CD4-positive, alpha-beta T cell treated with Interleukin-17A for 1 hour (primary cell): ENCODE measurements at places on chromosomes 2 and 18.
A peak's percentile ranks its signal among the peaks of the same experiment; 100 is the strongest.

GRCh38 chr18:79604205-79604912 is 75.2 kb upstream of the CTDP1 start:
- no peak for DNase-seq

- DNase-seq, result no peak
Observed at GRCh38 chr2:73000808-73001570, 70.5 kb downstream of the SFXN5 start.

GRCh38 chr2:18664421-18664820 is 75.1 kb upstream of the NT5C1B start:
- no peak for DNase-seq

DNA sequence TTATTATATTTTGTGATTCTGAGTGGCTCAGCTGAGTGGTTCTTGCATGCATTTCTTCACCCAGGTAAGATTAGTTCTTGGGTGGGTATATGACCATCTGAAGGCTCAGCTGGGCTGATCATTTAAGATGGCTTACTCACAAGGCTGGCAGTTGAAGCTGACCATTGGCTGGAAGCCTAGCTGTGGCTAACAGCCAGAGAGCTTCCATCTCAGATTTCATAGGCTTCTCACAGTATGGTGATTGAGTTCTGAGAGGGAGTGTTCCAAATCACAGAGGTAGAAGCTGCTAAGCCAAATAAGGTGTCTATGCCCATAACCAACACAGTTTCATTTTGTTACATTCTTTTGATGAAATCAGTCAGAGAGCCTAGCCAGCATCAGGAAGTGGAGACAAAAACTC is 117.4 kb upstream of the RPRM start:
- DNase-seq, result no peak

- DNase-seq, result no peak
Observed at GRCh38 chr18:49837889-49838288, 24.6 kb upstream of the ACAA2 start.

GRCh38 chr2:64273524-64274398 is 129.5 kb upstream of the PELI1 start:
- DNase-seq, result peak; percentile 29

DNA sequence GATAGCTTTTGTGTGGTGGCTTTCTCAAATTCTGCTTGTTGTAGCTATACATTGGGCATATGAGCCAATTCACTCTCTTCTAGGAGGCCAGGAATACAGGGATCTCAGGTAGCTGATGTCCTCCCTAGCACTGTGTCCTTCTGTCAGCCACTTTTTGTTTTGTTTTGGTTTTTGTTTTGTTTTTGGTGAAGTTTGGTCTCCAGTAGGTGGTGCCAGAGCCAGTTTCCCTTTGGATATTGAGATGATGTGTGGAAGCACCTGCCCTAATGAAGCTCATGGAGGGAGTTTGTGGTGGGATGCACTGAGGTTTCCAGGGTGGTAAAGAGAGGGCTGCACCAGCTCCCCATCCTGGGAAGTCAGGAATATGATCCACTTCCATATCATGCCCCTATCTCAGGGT is 100.5 kb upstream of the VWC2L start:
- no peak for DNase-seq

DNA sequence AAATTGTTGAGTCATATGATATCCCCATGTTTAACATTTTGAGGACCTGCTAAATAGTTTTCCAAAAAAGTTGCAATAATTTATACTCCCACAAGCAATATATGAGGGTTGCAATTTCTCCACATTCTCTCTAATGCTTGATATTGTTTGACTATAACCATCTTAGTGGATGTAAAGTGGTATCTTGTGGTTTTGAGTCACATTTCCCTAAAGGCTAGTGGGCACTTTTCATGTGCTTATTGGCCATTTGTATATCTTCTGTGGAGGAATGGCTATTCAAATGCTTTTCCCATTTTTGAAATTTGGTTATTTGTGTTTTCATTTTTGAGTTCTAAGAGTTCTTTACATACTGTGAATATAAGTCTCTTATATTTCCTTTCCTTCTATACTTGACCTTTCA is 82.7 kb downstream of the SCG2 start:
- no peak for DNase-seq

DNA sequence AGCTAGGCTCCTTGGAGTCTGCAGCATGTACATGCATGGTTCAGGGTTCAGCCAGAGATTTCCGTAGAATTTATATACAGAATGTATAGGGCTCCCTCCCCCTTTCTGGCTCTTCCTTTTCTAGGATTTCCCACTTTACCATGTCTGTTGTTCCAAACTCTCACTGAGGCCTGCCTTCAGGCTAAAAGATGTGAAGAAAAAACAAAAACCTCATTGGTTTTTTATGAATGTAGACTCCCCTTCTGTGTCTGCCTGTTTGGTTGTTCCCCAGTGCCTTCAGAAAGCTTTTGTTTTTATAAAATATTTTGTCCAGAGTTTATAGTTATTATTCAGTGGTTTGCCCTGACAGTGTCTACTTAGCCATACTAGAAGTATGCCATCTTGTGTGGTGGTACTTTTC is 3.6 kb downstream of the NDUFV2 start:
- no peak for DNase-seq

- DNase-seq, result no peak
Observed at GRCh38 chr2:50863218-50863617, 168.7 kb downstream of the NRXN1 start.

DNA sequence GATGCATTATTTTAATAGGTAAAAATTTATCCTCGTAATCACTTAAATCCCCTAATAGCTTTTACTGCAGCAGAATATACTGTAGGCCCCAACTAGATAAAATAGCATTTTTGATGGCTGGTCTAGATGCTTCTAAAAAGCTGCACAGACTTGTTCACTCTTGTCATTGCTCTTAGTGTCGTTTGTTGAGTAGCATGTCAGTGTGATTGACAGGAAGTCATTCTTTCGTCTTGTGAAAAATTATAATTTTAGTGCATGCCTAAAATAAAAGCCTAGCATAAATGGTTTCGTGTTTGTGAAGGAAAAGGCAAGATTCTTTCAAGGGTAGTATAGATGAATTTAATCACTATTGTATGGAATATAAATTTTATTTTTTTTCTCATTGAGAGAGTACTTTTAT is 275.0 kb downstream of the PTGR3 start:
- no peak for DNase-seq

DNA sequence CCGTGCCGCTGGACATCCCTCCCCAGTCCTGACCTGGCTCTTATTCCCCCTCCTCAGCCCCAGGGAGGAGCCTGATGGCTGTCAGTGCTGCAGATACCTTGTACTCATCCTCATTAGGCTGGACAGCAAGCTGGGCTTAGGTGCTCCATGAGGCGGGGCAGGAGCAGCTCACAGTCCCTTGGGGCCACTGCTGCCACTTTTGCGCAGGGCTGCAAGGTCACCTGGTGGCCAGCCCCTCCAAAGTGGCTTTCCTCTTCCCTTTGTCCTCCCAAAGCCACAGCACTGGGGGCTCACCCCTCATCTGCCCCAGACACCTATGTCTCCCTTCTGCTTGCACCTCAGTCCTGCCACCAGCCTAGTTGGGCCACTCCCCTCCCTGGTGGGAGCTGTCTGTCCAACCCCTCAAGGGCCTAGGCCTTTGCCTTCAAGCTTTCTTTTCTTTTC is 60.8 kb downstream of the FAM168B start:
- DNase-seq, result no peak

DNA sequence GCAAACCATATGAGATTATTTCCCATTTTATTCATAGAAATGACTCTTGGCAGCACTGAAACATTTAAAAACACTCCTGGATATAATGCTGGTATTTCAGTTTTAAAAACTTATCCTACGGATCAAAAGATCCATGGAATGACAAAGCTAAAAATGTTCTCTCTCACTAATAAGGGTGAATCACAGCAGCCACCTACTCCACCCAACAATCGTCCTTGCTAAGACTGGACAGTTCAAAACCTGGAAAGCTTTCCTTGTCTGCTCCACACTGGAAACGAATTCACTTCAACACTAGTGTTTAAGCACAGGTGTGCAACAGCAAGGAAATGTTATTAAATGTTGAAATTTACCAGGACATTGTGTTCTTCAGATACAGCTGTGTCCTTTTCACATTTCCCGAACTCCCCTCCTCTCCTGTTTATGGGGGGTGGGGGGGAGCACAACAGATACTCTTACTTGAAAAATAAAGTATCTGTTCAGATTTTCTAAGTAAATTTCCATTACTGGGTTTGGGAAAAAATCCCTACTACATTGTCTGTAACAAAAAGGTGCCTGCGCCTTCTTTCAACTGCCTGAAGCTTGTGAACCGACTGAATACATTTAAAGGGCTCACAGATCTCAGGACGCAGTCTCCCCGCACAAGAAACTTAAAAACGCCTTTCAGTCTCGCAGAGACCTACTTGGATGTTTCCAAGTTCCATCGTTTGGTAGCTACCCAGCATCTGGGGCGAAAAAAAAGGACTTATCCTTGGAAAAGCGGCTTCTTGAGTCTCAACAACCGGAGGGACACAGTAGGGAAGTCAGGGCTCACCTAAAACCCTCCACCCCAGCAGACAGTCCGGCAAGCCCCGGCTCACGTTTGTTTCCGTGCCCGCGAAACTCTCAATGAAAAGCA is 1.3 kb downstream of the YWHAQ start:
- DNase-seq, result no peak

GRCh38 chr2:10494351-10495066 is 46.4 kb upstream of the ODC1 start:
- no peak for DNase-seq

- no peak for DNase-seq
Observed at GRCh38 chr2:233466991-233467603, 99.5 kb downstream of the USP40 start.

- no peak for DNase-seq
Observed at GRCh38 chr2:37037771-37038170, 46.4 kb downstream of the HEATR5B start.

- no peak for DNase-seq
Observed at GRCh38 chr2:199485732-199486335, 28.1 kb upstream of the SATB2 start.

DNA sequence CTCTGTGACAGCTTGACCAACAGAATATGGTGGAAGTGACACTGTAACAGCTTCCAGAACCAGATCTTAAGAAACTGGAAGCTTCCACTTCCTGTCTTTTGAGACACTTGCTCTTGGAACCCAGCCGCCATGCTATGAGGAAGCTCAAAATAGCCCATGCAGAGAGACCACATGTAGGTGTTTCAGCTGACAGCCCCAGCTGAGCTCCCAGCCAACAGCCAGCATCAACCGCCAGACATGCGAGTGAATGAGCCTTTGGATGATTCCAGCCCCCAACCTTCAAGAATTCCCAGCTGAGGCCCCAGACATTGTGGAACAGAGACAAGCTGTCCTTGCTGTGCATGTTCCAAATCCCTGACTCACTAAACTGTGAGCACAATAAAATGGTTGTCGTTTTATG is 27.9 kb downstream of the ACVR1 start:
- DNase-seq, result no peak

DNA sequence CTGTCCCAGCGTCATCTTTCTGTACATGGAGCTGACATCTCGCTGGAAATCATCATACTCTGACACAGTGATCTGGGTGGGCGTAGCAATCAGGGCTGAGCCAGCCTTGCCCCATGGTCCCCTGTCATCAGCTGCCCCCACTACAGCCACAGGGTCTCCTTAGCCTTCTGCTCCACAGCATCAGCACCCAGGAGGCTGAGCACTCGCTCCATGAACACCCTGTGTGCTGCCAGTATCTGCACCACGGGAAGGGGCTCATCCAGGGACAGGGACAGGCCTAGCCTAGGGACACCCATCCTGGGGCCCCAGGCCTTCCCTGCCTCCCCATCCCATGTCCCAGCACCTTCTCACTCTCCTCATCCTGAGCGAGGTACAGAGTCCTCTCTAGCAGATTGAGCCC is 11.4 kb downstream of the ALPG start:
- no peak for DNase-seq

- peak; percentile 9 for DNase-seq
Observed at GRCh38 chr2:8022908-8023640, 658.8 kb upstream of the ID2 start.

GRCh38 chr2:119242276-119243119 is 18.9 kb downstream of the STEAP3 start:
- no peak for DNase-seq

DNA sequence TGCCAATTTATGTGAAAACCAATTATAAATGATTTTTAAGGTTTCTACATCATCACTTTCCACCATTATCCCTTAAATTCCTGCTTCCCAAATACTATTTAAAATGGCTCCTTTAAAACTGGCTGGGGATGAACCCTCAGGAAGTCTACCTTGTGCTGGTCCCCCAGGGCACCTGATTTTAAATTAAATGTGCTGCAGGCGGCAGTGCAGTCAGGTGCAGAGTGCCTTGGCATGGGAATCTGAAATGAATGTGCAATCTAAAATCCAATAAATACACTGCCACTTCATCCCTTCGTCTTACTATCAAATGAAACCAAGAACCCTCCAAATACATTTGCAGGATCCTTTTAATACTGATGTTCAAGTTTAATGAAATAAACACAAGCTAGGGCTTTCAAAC is 61.8 kb downstream of the C2orf76 start:
- DNase-seq, result no peak
